Activated T-cell treated with anti-CD3 and anti-CD28 coated beads, Interleukin-2, amount 50 U/mL, for 1 hour (primary cell): ENCODE measurements at places on chromosomes 2 and 18.

GRCh38 chr2:188752311-188752710, 221.9 kb upstream of the COL3A1 start:
- no peak for DNase-seq

GRCh38 chr2:130963849-130964793, 127.4 kb downstream of the ARHGEF4 start:
- no peak for DNase-seq

GRCh38 chr2:70111752-70112591, 24.7 kb downstream of the PCBP1 start:
- no peak for DNase-seq

GRCh38 chr2:196080526-196080925, 11.9 kb upstream of the DNAH7 start:
- no peak for DNase-seq

DNA sequence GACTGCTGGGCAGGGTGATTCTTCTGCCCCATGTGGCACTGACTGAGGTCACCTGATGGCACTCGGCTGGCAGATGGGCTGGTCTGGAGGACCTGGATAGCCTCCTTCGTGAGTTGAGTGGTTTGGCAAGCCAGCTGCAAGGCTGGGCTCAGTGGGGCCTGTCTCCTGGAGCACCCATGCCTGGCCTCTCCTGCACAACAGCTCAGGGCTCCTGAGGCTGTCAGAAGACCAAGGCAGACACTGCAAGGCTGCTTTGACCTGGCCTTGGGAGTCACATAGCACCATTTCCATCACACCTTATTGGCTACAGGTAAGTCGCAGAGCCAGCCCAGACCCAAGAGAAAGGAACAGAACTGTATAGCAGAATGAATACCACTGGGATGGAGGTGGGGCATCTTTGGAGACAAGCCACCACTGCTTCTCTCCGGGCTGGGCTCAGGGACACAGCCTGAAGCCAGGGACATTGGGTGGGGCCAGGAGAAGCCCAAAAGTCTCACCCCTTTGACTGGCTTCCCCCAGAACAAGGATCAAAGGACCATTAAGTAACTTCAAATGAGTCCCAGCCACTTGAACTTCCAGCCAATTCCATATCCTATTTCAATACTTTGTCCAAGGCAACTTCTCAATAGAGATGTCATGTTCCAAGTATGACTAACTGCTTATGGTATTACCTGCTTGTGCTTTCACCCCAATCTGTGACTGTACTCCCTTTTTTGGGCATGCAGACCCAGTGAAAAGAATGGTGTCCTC, 156.3 kb downstream of the CABLES1 start:
- no peak for DNase-seq

GRCh38 chr2:112465382-112465781, 16.6 kb upstream of the TTL start:
- no peak for DNase-seq

GRCh38 chr2:125471963-125472362, 1184.0 kb upstream of the GYPC start:
- no peak for DNase-seq

DNA sequence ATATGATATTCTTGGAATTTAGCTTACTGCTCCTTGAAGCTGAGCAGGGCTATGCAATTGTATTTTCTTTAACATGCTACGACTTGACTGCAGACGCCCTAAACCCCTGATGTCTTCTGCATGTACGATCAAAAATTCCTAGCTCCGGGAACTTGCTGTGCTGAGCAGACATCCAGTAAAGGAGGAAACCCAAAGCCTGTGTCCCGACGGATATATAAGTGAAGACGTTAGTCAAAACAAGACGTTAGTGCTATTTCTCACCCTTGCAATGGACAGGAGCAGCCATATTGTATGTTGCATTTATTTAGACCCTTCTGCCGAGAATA, 51.5 kb downstream of the SETBP1 start:
- DNase-seq, result no peak

- no peak for DNase-seq
Measured at GRCh38 chr2:148971547-148971946, 67.0 kb upstream of the LYPD6B start.

- DNase-seq, result no peak
Measured at GRCh38 chr2:59181347-59181746, 940.2 kb upstream of the FANCL start.

GRCh38 chr2:126883666-126884040, 15.0 kb upstream of the TEX51 start:
- DNase-seq, result no peak

GRCh38 chr2:28662468-28663181, 89.0 kb upstream of the PPP1CB start:
- no peak for DNase-seq

GRCh38 chr2:186484062-186484735, 1.9 kb upstream of the ZC3H15 start:
- no peak for DNase-seq

GRCh38 chr18:49662506-49662905, 100.6 kb downstream of the LIPG start:
- DNase-seq, result no peak

- DNase-seq, result no peak
Measured at GRCh38 chr18:27645929-27646328, 460.8 kb upstream of the CHST9 start.

- DNase-seq, result no peak
Measured at GRCh38 chr2:21314322-21314835, 190.6 kb downstream of the TDRD15 start.

- no peak for DNase-seq
Measured at GRCh38 chr2:145186303-145186702, 666.4 kb upstream of the ZEB2 start.

- no peak for DNase-seq
Measured at GRCh38 chr2:221482666-221483455, 89.2 kb downstream of the EPHA4 start.

DNA sequence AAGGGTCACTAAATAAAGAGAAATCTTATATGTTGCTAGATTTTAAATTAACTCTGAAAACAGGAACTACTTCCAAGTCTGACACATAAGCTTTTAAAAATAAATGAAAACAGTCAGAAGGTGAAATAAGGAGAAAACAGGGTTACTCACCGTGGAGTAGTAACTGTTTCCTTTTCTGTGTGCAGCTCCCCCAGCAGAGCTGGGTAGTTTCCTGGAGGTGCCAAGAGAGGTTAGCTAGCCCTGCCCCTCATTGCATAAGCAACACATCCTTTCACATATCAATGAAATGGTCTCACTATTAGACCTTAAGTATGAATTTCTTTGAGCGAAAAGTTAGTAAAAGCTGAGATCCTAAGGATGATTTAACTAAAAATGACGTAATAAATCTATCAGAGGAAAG, 54.0 kb upstream of the GPR75 start:
- DNase-seq, result no peak
